ENCODE measurements at places on chromosomes 12 and 14.

GRCh38 chr12:25824734-25825133, 133.7 kb upstream of the RASSF8 start:
- DNase-seq, result no peak

DNA sequence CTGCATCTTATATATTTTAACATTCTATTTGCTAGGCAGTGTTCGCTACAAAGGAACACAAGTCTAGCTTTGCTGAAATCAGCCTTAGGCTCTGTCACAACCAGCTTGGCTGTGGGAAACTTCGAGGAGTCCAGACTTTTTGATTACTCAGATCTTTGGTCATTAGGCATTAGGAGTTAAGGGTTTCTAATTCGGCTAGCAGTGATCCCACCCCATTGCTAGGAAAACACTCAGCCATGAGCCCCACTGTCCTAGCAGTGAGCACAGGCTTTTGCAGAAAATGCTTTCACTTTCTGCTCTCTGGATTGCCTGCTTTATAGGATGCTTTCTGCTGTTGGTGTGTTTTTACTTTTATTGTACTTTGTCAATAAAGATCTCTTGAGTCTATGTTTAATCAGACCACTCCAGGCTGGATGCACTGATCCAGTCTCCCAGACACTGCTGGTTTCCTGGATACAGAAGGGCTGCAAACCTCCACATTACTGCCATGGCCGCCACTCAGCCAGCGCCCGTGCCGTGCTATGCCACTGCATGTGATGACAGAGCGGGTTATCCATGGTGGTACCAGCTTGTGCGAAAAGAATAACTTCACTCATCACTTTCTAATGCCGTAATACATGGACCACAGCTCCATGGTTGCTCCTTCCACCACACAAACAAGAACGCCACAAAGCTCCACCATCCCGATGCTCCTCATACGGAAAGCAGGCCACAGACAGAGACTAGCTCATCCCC, 41.0 kb upstream of the PYGL start:
- DNase-seq, result no peak

- DNase-seq, result no peak
These were observed 107.5 kb upstream of the PARP11 start for GRCh38 chr12:3980504-3981272.

DNA sequence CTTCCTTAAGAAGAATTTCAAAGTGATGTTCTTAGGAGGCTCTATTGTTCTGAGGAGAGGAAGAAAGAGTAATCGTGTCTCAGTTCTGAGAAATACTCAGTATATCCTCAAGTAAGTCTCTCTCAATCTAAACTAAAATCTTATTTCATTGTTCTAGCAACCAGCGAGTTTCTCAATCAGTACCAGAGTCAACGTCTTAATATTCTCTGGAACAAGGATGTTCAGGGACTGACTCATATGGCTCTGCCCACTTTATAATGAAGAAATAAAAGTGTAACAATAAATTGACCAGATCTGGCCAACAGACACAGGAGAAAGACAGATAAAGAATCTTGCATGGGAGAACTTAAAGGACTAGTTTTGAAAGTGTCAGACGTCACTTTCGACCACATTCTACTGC, 469.8 kb upstream of the FLRT2 start:
- DNase-seq, result no peak

GRCh38 chr12:65209655-65210043, 40.3 kb downstream of the LEMD3 start:
- DNase-seq, result no peak

DNA sequence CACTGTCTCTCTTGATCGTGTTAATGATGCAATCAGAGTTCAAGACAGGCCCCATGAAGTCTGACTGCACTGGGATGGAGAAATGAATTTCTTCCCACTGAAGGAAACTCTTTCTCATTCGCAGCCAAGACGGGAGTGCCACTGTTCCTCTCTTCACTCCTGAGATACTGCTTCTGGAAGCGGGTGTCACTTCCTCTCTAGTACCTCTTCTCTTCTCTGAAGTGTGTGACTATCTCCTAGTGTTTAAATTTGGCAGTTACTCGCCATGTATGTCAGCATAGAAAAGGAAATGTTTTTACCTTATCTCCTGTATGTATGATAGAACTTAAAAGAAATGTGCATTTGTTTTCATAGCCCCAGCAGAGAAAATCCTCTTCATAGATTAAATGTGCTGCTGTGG, 215.2 kb downstream of the ANO6 start:
- no peak for DNase-seq

DNA sequence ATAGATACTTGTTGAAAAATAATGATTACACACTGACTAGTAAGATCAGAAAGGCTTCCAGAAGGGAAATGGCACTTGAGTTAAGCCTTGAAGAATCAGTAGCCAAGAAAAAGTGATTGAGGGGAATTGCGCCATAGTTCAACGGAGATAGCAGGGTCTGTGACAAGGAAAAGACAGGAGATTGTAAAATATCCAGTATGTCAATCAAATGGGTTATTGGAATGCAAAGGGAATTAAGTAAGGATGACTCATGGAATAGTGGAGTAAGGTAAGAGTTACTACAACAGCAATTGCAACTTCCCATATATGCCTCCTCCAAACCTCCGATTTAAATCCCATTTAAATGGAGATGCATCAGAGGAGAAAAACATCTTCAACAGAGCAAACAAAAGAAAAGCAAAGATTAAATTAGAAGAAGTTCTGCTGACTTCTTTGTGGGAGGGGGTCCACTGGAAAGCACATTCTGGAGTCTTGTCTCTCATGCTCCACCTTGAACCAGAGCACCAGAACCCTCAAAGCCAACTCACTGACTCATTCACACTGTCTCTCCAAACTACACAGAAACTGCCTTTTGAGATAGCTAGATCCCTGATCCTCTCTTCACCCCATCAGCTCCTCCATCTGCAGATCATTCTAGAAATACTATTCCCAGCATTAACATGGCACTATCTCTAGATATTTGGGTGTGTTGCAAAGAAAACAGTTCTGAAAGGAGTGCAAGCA, 138.2 kb downstream of the NUAK1 start:
- no peak for DNase-seq

GRCh38 chr12:1809591-1810190, 10.7 kb upstream of the LRTM2 start:
- no peak for DNase-seq

DNA sequence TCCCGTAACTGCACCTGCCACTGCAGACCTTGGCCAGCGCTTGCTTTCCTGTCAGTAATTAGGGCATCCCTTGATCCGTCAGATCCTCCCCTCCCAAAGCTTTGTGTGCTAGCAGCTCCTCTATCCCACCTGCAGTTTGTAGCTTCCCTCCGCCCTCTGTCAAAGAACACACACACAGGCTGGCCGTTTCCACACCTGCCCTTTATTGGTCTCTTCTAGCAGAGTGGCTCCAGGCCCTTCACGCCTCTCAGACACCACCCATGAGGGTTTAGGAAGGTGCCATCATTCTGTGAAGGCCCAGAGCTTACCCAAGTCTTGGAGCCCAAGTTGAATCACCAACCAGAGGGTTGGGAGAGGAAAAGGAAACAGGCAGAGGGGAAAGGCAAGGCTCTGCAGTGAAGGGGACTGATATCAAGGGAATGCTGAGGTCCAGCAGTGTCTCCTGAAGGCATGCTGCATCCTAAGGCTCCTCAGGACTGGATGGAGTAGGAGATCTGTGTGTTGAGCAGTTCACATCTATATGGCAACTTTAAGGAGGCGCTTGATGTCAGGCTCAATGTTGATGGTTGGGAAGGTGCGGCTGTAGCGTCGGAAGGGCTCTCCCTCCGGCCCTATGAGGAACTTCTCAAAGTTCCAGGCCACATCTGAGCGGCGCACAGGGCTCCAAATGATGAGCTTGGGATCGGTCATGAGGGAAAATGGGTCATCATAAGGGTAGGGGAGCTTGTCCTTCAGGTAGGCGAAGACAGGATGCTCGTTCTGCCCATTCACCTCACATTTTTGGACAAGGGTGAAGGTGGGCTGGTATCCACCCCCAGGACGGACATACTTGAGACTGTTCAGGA, 3.4 kb downstream of the GPX2 start:
- no peak for DNase-seq

DNA sequence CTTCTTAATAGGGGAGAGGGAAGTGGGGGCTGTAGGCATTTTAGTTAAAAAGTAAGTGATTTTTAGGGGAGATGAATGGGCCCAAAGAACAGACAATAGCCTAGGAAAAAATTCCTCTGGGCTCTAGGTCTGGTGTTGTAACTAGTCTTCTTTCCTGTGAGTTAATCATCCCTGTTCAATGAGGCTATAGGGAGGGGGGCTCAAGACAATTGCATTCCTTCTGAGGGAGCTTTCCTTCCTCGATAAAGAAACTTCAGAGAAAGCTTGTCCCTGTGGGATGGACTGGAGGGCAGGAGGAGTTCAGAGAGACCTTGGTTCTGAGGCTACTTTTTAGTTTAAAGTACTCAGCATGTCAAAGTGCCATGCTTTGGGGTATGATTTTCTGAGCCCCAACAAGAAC, 127.2 kb downstream of the BBS10 start:
- DNase-seq, result no peak

- no peak for DNase-seq
These were observed 3.5 kb downstream of the SLC7A7 start for GRCh38 chr14:22811722-22812121.

DNA sequence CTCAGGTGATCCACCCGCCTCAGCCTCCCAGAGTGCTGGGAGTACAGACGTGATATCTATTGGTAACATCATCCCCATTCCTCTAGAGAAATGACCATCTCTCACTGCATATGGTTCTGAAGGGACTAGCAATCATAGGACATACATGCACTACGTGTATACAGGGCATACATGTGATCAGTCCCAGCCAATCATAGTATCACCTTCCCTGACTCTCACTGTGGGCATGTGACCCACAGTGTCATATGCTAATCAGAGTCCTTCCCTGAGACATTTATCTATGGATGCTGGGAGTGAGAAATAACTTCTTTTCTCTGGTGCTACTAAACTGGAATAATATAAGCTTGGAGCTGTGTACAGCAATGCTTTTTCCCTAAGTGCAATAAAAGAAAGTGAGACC, 12.1 kb upstream of the FBXW8 start:
- DNase-seq, result no peak

DNA sequence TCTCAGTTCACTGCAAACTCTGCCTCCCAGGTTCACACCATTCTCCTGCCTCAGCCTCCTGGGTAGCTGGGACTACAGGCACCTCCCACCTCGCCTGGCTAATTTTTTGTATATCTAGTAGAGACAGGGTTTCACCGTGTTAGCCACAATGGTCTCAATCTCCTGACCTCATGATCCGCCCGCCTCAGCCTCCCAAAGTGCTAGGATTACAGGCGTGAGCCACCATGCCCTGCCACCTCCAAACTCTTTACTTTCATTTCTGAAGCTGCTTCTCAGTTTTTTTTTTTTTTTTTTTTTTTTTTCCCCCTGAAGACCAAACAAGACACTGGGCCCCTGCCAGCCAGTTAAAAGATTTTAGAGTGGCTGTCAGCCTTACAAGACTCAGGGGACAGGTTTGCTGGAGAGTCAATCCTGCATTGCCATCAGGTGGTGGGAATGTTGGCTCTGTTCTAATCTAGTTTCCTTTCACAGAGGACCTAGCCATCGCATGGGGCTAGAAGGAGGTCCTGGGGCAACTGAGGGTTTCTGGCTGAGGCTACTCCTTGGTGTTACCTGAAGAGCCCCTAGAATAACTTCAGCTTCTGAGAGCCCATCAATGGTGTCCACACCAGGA, 37.4 kb upstream of the HIGD1C start:
- DNase-seq, result no peak

DNA sequence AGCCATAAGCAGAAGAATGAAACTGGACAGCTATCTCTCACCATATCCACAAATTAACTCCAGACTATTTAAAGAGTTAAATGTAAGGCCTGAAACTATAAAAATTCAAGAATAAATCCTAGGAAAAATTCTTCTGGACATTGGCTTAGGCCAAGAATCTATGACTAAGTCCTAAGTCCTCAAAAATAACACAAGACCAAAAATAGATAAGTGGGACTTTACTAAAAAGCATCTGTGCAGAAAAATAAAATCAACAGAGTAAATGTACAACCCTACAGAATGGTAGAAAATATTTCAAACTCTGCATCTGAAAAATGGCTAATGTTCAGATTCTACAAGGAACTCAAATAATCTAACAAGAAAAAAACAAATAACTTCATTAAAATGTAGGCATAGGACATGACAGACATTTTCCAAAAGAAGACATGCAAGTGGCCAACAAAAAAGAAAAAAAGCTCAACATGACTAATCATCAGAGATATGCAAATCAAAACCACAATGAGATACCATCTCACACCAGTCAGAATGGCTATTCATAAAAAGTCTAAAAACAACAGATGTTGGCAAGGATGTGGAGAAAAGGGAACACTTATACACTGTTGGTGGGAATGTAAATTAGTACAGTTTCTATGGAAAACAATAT, 61.0 kb upstream of the PPFIA2 start:
- DNase-seq, result no peak

DNA sequence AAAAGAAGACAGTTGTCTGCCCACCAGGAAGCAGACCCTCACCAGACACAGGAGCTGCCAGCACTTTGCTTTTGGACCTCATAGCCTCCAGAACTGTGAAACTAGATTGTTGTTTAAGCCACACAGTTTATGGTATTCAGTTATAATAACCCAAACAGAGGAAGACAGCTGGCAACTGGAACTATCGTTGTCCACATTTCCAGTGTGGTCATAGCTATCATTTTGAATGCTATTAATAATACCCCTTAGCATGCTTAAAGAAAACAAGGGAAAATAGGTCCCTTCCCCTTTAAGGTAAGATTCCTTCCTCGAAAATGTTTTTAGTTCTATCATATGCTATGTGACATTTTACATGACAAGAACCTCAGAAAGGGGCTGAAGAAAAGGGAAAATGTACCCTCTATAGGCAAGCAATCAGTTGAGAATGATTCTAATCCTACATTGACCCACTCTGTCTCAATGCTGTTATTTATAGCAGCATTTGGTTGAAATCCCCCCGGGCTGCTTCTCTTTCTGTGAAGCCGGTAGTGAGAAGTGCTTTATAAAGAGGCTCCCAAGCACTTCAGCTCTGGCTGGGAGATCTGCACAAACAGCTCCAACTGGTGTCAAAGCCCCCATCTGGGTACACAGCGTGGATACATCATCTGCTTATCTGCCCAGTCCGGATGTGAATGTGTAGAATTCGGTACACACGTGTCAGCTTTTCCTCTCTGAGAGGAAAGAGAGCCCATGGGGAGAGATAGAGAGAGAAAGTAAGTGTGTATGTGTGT, 221.2 kb upstream of the FLRT2 start:
- DNase-seq, result no peak

DNA sequence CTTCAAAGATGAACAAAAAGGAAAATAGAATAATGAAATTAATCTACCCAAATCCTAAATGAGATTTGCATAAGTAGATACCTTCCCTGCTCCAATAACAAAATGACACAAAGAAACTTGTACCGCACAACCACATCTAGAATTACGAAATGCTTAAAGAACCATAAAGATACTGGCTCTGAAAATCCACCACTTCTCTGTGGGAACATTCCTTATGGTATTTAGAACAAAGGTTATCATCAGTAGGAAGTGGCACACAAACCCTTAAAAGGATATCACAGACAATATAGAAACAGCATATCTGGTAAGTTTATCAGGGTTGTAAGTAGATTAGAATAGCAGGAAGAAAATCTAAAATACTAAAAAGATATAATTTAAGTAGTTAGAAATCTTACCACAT, 11.6 kb downstream of the IAPP start:
- no peak for DNase-seq

- no peak for DNase-seq
These were observed 78.5 kb downstream of the ARL6IP4 start for GRCh38 chr12:123058980-123059379.

All from activated T-cell treated with anti-CD3 and anti-CD28 coated beads for 24 hours (primary cell).